ENCODE measurements at places on chromosomes 2 and 18.

DNA sequence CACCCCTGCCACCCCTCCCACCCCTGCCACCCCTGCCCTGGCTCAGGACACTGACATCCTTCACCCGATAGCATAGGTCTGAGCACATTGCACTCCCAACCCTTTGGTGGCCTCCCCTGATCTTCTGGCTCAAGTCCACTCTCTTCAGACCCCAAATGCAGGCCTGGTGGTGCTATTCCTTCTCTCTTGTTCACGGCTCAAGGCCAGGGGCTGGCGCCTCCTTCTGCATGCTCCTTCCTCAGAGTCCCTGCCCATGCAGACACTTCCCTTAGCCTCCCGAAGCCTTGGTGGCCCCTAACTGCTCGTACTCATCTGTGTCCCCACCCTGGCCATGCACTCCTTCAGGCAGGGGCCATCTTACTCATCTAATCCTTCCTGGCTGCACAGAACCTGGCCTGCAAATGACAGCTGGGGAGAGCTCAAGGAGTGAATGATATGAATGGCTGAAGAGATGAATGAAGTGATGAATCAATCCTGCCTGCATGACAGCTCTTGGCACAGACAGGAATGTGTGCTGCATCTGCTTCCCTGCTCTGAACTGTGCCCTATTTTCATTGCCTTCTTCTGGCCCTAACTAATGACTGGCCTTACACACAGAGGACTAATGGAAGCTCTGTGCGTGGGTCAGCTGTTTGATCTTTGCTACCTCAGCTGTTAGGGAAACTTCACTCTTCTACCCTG lies 290.8 kb downstream of the DYSF start:
- no peak for DNase-seq

DNA sequence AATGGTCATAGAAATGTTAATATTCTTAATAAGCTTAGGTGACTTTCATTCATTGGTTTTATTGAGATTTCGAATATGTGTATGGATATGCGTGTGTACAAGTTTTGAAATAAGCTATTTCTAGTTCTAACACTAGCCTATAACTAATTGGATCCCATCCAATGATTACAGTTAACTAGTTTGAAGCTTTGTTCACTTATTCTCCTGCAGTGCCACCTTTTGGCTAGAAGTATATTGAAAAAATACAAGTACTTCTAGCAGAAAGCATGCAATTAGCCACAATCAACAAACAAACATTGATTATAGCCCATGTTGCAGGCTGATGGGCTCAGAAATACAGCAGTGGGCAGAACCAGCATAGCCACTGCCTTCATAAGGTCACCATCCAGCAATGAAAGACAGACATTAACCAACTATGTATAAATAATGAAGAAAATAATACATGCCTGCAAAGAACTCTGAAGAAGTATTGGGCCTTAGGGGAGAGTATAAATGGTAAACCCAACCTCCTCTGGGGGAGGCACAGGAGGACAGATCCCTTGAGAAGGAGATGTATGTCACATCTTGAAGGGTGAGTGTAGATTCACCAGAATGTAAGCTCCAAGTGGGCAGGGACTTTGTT lies 5.1 kb upstream of the PIEZO2 start:
- no peak for DNase-seq

DNA sequence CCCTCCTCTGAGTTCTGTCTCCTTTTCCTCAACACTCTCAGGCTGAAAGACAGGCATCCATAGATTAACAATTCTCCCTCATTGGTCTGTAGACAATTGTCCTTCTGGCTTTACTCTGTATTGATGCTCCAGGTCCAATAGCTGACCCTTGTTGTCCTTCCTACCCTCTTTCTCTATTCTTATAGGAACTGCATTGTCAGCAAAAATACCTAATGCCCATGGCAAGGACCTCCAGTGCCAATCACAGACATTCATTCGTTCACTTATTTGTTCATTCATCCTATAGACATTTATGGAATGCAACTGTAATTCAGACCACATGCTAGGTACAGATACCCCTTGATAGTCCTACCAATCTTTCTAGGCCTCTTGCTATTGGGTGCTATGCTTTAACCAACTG lies 69.8 kb upstream of the DTNA start:
- DNase-seq: no peak

GRCh38 chr2:165573534-165574461 lies 104.3 kb downstream of the CSRNP3 start:
- DNase-seq: no peak

DNA sequence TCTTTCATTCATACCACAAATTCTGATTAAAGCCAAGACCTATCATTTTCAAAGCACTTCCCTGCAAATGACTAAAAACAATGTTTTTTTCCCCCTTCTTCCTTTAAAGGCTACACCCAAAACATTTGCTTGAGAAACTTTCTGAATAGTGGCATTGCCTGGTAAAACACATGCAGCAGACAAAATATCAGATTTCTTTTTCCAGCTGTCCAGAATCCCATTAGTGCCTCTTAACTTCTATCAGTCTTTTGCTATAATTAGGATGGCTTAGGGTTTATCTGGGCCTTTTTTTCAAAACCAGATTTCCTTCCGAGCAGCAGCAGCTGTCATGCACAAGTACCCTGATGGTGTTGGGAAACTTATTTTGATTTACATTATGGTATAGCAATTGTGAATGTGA lies 50.6 kb downstream of the ALPK2 start:
- DNase-seq: no peak

DNA sequence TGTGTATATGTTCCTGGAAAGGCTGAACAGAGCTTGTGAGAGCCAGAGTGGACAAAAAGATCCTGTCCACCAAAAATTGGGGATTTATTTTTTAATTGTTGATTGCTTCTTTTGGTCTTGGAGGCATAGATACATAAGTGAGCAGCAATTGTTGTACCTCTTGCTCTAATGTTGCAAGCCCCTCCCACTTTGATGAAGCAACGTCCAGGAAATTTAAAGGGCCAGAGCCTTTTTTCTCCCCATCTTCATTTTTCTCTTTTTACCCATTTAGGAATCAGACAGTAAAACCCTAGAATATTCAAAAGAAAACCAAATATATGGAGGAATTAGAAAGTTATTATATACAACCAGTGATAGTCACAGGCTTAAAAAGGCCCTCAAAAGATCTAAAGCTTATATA lies 871.8 kb upstream of the NRXN1 start:
- no peak for DNase-seq

GRCh38 chr2:217515615-217516309 lies 487.0 kb downstream of the TNS1 start:
- DNase-seq: no peak

DNA sequence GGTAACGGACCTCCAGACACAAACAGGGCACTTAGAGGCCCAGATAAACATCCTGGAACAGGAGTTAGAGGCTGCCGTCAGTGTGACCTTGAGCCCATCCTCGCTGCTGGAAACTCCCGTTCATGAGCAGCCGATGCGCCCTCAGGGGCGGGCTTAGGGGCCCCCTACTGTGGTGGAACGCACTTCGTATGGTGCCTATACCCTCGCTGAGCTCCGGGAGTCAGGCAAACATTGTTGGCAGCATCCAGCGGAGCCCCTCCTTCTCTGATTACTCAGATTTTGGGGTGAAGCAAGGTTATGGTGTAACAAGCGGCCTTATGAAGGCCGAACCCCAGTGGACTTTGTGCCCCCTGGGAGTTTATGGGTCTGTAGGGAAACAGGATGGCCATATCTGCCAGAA lies 205.3 kb upstream of the SYT4 start:
- no peak for DNase-seq

GRCh38 chr2:133986881-133987795 lies 266.7 kb upstream of the MGAT5 start:
- DNase-seq: no peak

- no peak for DNase-seq
These were observed 150.4 kb upstream of the GAREM1 start for GRCh38 chr18:32621034-32621433.

- no peak for DNase-seq
These were observed 1144.7 kb upstream of the DDX18 start for GRCh38 chr2:116669782-116670181.

GRCh38 chr2:38148501-38148900 lies 72.5 kb upstream of the CYP1B1 start:
- no peak for DNase-seq

DNA sequence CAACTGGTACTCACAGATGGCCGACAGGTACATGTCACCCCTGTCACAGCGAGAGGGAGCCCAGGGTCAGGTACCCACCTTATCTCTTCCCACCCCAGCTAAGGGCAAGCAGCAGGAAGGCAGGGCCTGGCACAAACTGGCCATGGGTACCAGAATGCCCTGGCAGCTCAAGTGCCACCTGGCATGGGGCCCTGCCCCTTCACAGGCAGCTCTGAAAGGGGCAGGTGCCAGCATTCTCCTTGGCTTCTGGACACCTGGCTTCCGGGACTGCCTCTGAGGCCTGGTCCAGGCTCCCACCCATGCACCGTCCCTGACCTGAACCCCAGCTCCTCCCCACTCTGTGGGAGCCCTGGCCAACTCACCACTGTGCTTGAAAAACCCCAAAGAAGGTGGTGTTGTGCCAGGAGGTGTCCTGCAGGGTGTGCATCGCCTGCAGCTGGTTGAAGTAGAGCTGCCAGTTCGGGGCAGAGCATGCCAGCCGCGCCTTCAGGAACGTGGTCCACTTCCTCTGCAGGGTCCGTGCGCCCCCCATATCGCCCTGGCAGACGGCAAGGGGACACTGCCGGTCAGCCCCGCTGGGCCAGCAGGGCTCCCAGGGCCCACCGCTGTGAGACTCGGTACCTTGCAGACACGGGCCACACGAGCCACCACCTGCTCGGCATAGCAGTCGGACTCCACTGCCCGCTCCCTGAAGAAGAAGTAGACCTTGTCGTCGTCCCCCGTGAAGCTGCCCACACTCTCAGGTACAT lies 5.4 kb downstream of the SEMA4C start:
- no peak for DNase-seq

- DNase-seq: no peak
These were observed 34.1 kb downstream of the SLC66A2 start for GRCh38 chr18:79917169-79917852.

GRCh38 chr2:19312949-19313348 lies 45.5 kb downstream of the OSR1 start:
- DNase-seq: no peak

DNA sequence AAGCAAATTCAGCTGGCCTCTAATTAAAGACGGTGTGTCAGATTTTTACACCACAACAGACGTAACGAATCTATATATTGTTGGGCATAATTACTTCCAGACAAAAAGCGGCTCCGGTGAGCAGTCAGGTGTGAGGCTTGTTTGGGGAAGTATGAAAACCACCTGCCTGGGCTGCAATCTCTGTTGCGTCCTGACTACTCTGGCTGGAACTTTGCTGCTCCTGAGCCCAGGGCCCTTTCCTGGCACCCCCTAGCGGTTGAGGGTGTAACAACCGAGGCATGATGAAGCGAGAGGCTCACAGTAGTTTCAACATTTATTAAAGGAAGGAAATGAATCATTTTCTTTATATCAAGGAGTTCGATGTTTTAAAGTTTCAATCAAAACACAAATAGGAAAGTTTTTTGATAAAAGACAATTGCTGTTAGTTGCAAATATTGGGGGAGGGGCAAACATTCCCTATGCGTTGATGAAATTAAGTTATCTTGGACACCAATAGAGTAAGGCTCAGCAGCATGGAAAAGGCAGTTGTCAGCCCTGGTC lies 10.6 kb upstream of the ITGB6 start:
- peak; percentile 38 for DNase-seq

GRCh38 chr2:235365743-235366142 lies 128.1 kb upstream of the AGAP1 start:
- no peak for DNase-seq

- DNase-seq: no peak
These were observed 54.3 kb upstream of the NDUFV2 start for GRCh38 chr18:9048236-9048635.

DNA sequence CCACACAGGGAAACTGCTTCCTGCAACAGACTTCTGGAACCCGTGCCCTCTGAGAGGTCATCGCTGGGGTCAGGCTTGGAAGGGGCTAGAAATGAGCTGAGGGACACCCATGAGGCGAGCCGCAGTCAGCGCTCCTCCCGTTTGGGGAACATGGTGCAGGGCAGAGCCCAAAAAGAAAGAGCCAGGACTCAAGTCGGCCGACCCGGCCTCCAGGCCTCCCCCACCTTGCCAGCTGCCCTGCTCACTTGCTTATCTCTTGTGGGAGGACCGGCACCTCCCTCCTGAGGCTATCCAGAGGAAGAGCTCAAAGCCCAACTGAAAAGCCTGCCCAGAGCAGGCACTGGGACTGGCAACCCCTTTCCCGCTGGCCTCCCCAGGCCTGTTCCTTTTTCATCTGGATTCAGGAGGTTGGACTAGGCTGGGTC lies 43.6 kb downstream of the SCTR start:
- no peak for DNase-seq

DNA sequence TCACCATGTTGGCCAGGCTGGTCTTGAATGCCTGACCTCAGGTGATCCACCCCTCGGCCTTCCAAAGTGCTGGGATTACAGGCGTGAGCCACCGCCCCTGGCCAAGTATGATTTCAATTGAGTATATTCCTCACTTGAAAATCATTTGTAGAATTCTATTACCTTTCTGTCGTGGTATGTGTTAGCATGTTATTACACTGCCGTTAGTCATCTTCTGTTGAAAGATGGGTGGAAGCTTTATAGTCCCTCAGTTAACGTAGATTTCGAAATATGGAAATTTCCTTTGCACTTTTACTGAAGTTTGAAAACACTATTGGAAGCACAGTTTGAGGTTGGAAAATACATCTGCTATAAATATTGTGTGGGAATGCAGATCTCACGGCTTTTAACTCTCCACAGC lies 14.7 kb downstream of the NIFK start:
- DNase-seq: no peak

GRCh38 chr18:57137847-57138246 lies 9.0 kb upstream of the BOD1L2 start:
- no peak for DNase-seq

DNA sequence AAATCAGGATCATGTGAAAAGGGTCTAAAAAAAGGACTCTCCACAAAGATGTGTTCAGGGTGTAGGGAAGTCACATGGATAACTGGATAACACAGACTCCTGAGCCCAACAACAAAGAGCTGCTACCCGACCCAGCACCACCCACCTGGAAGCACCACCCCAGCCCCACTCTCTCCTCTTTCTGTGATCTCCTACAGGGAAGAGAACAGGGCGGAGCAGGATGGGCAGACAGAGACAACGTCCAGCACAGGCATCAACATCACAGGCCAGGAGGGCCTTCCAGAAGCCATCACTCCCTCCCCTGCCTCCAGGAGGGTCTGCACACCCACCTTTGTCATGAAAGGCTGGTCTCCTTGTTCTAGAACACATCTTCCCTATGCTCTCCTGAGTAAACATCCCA lies 1.3 kb upstream of the CIB4 start:
- DNase-seq: no peak

All from stimulated activated CD8-positive, alpha-beta memory T cell treated with anti-CD3 and anti-CD28 coated beads, Interleukin-15, amount 100 ng/mL, for 4 hours (primary cell).